Right atrium auricular region (tissue), 2 donors: ENCODE measurements at places on chromosomes 1 and 21. TPM values are rescaled to one million over a fixed set of nuclear protein-coding genes. Genes with fewer than 3 reads are reported as not detected.

LCE3E gene
- total RNA-seq, result not detected

DNA sequence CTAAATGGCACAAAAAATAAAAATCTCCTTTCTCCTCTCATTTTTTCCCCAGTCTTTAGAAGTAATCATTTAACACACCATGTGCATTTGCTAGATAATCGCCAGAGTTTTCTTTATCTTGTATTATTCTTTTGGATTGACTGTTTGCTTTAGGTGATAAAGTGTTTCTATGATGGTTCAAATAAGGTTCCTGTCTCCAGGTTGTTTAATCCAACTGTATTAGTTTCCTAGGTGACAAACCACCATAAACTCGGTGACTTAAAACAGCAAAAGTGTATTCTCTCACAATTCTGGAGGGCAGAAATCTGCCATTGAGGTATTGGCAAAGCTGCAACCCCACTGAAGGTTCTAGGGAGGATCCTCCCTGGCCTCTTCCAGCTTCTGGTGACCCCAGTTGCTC lies 51.6 kb upstream of the B3GALT5 start:
- H3K27me3 ChIP-seq, result no peaks in the 10 kb centered on the region
- no peak overlapping the region for H3K4me3 ChIP-seq
- H3K27ac ChIP-seq, result no peak overlapping the region
- no peaks in the 10 kb centered on the region for H3K36me3 ChIP-seq

DNA sequence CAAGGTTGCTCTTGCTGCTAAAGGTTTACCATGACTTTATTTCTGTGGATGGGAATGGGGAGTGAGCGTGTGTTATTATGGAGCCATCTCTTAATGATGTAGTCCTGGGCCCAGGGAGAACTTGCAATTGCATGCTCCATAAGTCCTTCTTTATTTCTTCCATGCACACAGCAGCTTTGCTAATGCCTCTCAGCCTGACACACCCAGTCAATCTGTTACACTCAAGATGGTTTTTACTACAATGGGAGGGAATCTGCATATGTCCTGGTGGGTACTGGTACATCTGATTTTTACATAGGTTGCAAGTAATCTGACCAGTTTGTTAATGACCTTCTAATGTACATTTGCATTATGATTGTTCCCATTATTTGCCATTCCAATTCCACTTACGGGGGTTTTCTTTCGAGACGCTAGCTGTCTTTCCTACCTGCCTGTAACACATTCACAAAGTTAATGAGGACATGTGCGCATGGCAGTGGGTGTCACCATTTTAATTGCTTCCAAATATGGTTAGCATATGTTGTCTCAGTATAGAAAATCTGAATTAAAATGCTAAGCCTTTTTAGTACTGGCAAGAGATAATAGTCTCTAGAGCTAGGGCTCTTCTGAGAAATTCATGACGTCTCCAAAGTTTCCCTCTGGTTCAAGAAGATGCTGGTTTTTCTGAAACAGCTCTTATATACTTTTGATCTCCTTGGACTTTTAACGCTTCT lies 188.2 kb downstream of the GRIK1 start:
- no peaks in the 10 kb centered on the region for H3K27me3 ChIP-seq
- no peak for DNase-seq
- H3K4me3 ChIP-seq, result no peak overlapping the region
- H3K36me3 ChIP-seq, result no peaks in the 10 kb centered on the region
- H3K27ac ChIP-seq, result no peak overlapping the region
- no peaks in the 10 kb centered on the region for H3K4me1 ChIP-seq

DNA sequence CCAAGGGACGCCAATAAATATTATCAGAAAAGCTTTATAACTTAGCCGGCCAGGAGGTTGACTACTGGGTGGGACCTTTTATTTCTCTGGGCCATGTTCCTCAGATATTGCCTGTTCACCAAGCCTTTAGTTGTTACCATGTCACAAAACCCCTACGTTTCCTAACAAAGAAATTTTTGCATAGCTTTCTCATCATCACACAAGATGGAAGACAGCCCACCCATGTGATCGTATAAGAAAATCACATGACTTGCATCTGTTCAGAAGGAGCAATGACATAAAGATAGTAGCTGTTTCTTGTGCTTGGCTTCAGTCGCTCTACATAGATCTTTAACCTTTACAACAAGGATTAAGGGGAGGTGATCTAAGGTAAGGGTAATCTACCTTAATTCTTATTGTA lies 88.9 kb upstream of the NGF start:
- DNase-seq, result no peak
- H3K27ac ChIP-seq, result no peak overlapping the region
- H3K27me3 ChIP-seq, result no peaks in the 10 kb centered on the region
- H3K4me3 ChIP-seq, result no peak overlapping the region
- no peaks in the 10 kb centered on the region for H3K36me3 ChIP-seq

DNA sequence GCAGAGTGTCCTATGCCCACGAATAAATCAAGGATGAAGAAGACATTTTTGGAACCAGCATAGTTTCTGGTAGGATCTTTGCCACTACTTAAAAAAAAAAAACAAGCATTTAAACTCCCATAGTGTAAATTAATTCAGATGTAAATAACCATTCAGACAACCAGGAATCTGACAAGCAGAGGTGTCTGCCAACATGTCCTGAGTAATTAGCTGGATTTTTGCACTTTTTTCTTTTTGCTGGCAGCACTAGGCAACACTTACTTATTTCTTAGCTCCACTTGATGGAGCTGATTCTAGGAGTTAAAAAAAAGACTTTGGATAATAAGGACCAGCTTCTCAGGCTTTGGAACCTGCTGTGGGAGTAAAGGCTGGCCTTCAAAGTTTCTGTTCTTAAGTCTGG lies 27.6 kb upstream of the CNIH3 start:
- no peaks in the 10 kb centered on the region for H3K36me3 ChIP-seq
- H3K4me3 ChIP-seq, result no peak overlapping the region
- no peak overlapping the region for H3K27ac ChIP-seq
- no peak for DNase-seq

DNA sequence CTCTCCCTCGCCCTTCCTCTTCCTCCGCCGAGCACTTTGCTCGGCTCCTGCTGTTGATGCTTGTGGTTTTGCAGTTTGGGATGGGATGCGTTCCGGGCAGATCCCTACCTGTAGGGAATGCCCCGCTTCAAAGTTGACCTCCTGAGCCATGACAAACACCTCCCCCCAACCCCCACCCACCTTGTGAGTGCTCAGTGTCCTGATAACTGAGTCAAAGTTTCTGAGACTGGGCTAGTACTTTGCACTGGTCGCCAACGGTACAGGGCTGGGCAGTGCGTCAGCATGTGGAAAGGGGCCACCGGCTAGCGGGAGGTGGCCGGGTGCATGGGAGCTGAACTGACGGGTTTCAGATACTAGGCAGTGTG lies 771 bp downstream of the RABGAP1L start:
- H3K27ac ChIP-seq, result peak overlapping the region; percentile 97
- no peaks in the 10 kb centered on the region for H3K36me3 ChIP-seq
- no peaks in the 10 kb centered on the region for H3K27me3 ChIP-seq
- peak; percentile 81 for DNase-seq
- peak overlapping the region; percentile 95 for H3K4me3 ChIP-seq
- no peaks in the 10 kb centered on the region for H3K4me1 ChIP-seq

DNA sequence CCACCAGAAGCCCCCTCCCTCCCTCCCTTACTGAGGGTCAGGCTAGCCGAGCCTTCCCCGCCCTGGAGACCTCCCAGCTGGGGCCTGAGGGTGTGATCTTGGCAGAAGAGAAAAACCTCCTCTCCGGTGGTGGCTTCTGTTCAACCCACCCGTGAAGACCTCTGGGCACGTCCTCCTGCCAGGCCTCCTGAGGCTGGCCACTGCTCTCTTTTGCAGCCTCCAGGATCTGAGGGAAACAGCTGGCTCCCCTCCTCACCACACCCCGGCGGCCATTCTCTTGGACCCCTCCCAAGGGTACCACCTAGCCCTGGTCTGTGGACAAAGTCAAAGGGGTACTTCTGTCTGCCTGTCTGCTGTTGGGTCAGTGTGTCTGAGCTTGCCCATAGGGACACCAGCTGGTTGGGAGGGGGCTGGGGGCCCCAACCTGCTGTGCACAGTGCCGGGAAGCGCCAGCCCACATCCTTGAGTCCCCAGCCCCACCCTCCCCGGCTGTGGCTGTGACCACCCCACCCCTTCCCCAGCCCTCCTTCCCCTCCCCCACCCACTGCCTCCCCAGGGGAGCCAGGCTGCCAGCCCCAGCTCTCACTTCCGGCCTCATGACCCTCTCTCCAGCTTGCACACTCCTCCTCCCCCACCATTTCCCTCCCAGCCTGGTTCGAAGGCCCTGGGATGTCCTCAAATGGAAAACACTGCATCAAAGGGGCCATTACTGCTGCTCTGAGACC lies 48.1 kb downstream of the AHDC1 start:
- H3K4me3 ChIP-seq, result no peak overlapping the region
- no peaks in the 10 kb centered on the region for H3K27me3 ChIP-seq

DNA sequence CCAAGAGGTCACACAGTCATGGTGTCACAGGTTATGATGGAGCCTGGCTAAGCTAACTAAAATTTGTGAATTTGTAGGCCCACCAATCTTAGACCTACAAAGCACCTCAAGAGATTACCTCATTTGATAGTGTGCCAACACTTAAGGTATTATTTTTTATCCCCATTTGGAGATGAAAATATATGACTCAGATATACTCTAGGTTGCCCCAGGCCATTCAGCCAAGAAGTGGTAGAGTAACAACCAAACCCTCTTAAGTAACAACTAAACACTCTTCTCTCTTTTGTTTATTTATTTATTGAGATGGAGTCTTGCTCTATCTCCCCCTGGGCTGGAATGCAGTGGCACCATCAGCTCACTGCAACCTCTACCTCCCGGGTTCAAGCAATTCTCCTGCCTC lies 14.3 kb downstream of the NPL start:
- no peak for DNase-seq
- no peak overlapping the region for H3K27ac ChIP-seq
- H3K27me3 ChIP-seq, result no peaks in the 10 kb centered on the region
- H3K4me3 ChIP-seq, result no peak overlapping the region
- peaks cover 5% of the 10 kb centered on the region for H3K36me3 ChIP-seq

- no peak for DNase-seq
- no peaks in the 10 kb centered on the region for H3K4me1 ChIP-seq
- no peaks in the 10 kb centered on the region for H3K27me3 ChIP-seq
- no peak overlapping the region for H3K27ac ChIP-seq
- no peak overlapping the region for H3K4me3 ChIP-seq
These were observed 170.4 kb upstream of the SYT6 start for GRCh38 chr1:114323959-114324661.

DNA sequence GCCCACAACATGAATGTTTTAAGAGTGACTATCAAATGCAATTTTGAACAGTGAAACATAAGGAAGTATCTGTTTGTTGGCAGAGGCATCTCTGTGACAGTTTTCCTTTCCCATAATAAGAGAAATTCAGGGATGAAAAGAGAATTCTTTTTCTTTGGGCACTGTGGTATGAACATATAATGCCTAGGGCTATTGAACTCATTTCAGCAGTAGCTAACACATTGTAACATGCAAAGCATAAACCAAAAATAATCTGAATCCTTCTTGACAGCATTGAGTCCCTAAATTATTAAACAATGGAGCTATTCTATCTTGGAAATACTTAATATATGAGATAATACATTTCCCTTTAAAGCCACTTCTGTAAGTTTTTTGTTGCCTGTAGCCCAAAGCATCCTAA lies 633.0 kb upstream of the B3GALT2 start:
- H3K4me3 ChIP-seq, result no peak overlapping the region
- no peaks in the 10 kb centered on the region for H3K4me1 ChIP-seq
- H3K27ac ChIP-seq, result no peak overlapping the region
- no peaks in the 10 kb centered on the region for H3K27me3 ChIP-seq
